ENCODE measurements at places on chromosomes 11 and 22.

- DNase-seq, result no peak
Observed at GRCh38 chr11:17273668-17274282, 2.8 kb upstream of the NUCB2 start.

GRCh38 chr11:108486331-108486730 lies 11.9 kb downstream of the POGLUT3 start:
- no peak for DNase-seq

GRCh38 chr11:119614222-119615002 lies 114.6 kb downstream of the NECTIN1 start:
- no peak for DNase-seq

GRCh38 chr22:50674606-50675552 lies 2.3 kb downstream of the SHANK3 start:
- no peak for DNase-seq

DNA sequence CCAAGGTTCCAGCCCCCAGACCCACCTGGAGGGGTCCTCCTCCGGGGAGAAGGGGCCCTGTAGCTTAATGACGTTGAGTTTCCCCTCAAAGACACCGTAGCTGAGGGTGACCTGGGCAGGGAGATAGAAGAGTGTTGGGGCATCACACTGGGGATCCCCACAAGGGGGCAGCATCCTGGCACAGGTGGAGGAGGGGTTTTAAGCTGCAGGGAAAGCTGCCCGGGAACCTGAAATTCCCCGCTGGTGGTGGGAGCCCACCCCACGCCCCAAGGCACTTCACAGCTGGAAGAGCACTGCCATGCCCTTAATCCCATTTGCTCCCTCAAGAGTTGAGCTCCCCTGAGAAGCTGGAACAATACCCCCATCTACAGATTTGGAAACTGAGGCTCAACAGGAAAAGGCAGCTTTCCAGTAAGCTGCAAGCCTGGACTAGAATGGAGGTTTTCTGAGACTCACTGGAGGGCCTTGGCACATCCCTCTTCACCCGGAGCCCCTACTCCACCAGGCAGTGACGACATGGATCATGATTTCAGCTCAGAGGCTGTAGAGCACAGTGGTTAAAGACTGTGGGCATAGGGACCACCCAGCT lies 13.7 kb downstream of the MFNG start:
- DNase-seq, result no peak

- DNase-seq, result no peak
Observed at GRCh38 chr22:43587574-43587973, 175.8 kb downstream of the MPPED1 start.

DNA sequence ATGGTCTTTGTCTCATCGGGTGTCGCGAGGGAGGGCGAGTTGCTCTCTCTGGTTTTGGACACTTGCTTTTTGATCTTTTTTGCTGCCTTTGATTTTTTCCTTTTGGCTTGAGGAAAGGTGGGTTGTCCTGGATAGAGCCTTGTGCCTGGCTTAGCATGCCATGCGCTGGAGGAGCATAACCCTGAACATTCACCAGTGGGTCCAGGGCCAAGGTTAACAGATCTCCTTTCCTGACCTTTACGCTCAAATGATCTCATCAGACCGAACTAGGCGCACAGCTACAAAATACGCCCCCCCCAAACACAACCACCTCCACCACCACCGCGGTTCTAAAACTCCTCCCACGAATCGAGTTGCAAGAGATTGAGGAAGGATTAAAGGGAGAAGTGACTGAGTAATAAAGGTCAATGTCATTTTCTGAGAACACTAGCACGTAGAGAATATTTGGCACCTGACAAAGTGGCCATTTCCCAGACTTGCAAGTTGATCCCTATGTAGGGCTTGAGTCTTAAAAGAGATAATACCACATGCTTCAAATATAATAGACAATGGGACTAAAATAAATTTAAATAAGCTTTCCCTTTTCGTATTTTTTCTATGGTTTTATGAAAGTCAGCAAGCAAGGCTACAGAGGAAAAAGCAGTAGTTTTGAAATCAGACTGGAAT lies 48.7 kb upstream of the CADM1 start:
- no peak for DNase-seq
